Stimulated activated CD8-positive, alpha-beta memory T cell treated with anti-CD3 and anti-CD28 coated beads, Interleukin-7, amount 100 ng/mL, for 1 hour (primary cell): ENCODE measurements at places on chromosomes 4 and X.

- DNase-seq: no peak
Observed at GRCh38 chr4:78551420-78552351, at the start of gene ANXA3. Gene ANXA3, plus strand, starts transcription at chr4:78551770. Its CDS starts 2,704 bp downstream, at chr4:78554474.

DNA sequence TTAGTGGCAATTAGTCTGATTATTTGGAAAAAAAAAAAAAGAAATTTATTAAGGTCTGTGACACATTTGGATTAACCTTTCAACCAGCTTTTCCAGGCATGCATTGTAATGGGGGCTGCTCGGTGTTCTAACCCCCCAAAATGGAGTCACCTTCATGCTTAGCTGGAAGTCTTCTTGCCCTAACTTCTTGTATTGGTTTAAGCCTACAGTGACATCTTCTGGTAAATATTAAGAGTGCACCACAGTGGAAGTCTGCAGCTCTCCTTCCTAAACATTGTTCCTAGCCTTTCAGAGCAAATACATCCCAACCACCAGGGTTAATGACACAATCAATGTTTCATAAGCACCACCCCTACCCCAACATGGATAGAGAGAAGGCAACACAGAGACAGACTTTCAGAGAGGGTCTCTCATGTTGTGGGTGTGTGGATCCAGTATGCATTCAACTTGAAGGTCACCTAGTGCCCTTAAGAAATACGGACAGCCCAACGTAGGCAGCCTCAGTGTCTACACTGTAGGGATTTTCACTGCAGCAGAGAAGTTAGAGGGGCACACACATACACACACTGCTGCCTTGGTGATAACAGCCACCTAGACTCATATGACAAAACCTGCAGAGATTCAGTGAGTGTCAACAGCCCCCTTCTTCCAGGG is 142.9 kb upstream of the MBNL3 start:
- DNase-seq: no peak

- DNase-seq: no peak
Observed at GRCh38 chrX:152137771-152138387, 498 bp downstream of the MAGEA10 start.

DNA sequence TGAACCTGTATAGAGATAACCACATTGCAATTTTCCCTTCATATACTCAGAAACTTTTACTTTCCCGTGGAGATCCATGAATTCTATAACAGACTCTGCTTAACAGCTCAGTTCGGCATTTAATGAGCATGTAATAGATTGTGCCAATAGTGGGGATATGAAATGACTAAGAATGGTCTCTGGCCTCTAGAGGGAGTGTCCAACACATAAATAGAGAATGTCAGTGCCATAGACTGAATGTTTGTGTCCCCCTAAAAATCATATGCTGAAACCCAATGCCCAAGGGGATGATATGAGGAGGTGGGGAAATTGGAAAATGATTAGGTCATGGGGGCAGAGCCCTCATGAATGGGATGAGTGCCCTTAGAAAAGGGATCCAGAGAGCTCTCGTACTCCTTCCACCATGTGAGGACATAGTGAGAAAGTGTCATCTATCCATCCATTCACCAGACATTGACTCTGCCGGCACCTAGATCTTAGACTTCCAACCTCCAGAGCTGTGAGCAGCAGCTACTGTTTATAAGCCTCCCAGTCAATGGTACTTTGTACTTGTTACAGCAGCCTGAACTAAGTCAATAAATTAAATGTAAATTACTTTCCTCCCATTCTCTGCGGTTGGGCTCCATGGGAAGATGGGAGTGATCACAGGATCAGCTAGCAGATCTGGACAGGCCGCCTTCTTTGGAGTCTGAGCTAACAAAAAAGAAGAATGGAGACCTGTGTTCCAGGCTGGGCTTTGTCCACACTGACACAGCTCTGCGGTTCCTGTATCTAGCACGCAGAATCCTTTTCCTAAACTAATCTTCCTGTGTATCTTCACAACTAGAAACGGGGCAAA is 28.1 kb upstream of the HPSE start:
- no peak for DNase-seq

- no peak for DNase-seq
Observed at GRCh38 chr4:151649479-151649878, 111.3 kb downstream of the GATB start.
